ENCODE measurements at places on chromosomes 13 and 19.
A peak's percentile ranks its signal among the peaks of the same experiment; 100 is the strongest.

DNA sequence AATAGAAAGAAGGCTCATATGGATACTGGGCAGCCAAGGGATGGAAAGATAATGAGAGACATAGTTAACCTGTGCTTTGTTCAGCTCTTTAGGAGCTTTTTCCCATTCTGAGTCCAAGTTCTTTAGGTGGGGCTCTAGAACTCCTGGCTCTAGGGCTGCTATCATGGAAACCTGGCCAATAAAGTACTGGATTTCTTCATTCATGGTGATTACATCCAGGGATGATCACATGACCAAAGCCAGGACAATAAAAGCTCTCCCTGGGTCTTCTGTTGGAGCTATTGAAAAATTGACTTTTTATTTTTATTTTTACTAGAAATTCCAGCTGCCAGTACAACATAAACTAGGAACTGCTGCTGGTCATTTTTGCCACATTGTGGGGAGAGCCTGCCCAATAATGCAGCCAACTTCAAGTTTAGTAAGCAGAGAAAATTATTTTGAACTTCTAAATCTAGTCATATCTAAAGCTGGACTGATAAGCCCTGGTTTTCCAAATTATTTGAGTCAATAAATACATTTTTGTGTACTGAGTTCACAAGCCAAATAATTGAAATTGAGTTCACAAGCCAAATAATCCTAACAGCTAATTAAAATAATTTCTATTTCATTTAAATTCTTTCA lies 224.9 kb upstream of the STARD13 start:
- DNase-seq: no peak

GRCh38 chr19:14346279-14346678 lies 35.0 kb upstream of the ADGRE5 start:
- no peak for DNase-seq

- DNase-seq: no peak
Observed at GRCh38 chr19:46206176-46206575, 23.4 kb upstream of the IGFL1 start.

DNA sequence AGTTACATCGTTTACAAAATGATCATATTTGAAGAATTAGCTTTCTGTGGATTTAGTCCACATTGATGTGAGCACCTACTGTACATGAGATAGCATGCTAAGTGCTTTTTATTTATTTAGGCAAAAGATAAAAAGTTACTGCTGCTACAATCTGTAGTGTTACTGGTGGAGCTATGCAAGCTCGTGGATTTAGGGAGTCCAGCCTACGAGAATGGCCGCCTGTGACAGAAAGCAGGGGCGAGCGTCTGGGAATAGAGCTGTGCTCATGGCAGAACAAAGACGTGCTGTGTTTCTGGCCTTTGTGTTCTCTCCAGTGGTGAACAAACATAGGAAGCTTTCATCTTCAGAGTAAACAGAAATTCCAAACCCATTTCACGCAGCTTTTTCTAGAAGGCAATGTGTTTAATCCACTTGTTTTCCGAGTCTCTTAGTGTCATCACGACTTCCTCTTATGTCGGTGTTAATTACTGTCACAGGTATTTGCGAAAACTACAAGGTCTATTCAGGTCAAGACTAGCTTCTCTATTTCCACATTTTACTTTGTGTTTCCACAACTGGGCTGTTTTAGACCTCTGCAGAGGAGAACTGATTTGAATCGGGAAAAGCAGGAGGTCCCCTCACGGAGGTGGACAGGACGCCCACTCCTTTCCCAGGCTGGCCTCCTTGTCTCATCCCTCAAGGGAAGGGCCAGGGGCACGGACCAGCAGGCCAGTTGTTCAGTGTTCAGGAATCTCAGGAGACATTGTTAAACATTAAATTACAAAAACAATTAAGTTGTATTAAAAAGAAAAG lies 67.3 kb downstream of the ATP11A start:
- no peak for DNase-seq

DNA sequence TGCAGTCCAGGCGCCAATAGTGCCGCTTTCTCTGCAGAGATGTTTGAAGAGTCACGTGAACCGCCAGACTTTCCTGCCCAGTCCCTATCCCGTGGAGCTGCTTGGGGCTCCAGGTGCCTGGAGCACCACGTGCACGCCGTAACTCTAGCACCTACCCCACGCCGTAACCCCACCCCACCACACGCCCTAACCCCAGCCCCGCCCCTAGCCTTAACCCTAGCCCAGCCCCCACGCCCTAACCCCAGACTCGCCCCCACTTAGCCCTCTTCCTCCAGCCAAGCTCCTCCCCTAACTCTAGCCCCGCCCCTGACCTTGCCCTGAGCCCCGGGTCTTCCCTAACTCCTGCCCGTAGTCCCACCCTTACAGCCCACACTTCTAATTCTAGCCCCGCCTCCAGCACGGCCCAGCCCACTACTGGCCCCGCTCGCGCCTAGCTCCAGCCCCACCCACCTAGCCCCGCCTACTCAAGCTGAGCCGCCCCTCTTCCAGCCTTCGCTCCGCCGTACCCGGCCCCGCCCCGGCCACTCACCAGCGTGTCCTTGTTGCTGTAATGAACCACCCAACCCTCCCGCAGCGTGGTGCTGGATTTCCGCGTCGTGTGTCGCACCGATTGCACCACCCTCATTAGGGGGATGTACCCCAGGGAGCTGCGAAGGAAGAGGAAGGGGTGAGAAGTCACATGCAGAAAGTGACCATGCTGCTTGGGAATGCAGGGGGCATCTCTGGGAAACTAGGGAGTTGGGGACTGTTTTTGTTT lies 19.5 kb downstream of the PRKD2 start:
- peak; percentile 30 for DNase-seq

GRCh38 chr19:55647732-55648584 lies at the start of gene CCDC106:
TSS of gene CCDC106 (plus strand) at chr19:55648212. CDS start at chr19:55649047, 835 bp downstream.
- DNase-seq: no peak

GRCh38 chr19:37932985-37933936 lies 26.3 kb downstream of the SIPA1L3 start:
- DNase-seq: no peak

GRCh38 chr19:13906910-13907309 lies 909 bp downstream of the CC2D1A start:
- no peak for DNase-seq

GRCh38 chr13:106155411-106155810 lies 380.1 kb downstream of the EFNB2 start:
- DNase-seq: no peak

DNA sequence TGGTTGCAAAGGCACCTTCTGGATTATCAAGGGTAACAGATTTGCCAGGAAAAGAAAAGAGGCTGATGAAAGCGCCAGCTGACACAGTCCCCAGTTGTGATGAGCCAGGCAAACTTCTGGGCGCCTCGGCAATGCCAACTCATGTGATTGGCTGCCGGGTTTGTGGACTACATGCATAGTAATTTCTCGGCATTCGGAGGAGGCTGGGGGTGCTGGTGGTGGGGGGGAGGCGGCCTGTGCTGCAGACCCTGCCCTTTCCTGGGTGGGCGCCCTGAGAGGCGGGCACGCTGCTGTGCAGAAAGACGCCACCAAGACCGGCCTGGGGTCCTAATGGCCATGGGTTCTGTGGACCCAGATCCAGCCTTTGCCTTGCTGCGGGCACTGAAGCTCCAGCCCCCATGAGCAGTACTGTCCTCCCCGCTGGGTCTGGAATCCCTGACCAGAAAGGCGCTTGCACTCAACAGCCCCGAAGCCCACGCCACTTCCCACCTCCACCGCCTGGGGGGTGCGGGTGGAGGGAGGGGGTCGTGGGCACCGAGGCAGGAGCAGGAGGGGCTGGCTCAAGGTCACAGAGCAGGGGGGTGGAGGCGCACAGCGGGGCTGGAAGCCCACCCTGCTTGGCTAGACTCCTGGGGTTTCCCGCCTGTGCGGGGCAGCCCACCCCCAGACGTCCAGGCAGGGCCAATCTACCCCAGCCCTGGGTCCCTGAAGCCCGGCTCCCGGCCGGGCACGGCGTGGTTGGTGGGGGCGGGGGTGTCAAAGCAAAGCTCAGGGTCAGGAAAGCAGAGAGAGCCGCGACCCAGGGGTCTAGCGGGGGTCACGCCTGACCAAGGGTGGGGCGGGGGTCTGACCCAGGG lies 1.0 kb downstream of the DIRAS1 start:
- DNase-seq: no peak

All from SIG-M5 (cell line).